ENCODE measurements at places on chromosomes 5 and 9. TPM values are rescaled to one million over a fixed set of nuclear protein-coding genes. Genes with fewer than 3 reads are reported as not detected.

DNA sequence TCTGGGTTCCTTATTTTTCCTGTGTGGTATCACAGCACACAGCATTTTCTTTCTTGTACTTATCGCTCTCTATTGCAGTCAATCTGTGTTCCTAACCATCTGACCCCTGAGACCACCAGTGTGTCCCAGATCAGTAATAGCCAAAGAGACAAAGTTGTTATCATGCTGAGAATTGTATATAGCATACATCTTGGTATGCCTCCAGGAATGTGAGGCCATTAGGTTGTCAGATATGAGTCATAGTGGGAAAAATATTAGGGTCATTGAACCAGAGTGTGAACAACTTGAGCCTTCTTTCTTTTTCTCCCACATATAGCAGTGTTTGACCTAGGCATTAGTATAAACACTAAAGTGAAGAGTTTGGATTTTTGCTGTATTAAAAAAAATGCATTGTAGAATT lies 106.3 kb downstream of the NDUFAF2 start:
- DNase-seq, result no peak

DNA sequence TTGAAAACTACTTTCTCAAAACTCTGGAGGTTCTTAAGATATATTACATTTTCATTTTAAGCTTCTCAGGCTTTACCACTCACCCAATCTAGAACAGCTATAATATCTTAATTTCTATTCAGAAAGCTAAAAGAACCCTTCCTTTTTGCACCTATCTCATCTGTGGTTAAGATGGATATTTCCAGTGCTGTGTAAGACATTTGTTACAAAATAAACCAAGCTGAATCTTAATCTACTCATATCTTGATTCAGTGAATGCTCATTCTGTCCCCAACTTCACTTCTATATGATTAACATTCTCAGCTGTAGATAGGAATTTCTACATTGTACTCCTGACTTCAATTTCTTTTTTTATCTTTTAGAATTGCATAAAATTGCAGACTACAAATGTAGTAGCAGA lies 15.0 kb downstream of the ABHD17B start:
- DNase-seq, result no peak

GRM6 gene
- polyA plus RNA-seq, result 0.37 TPM

GRCh38 chr9:96394832-96395496 lies 11.5 kb upstream of the SLC35D2 start:
- DNase-seq, result no peak

CARTPT gene
- 0.11 TPM for polyA plus RNA-seq

DNA sequence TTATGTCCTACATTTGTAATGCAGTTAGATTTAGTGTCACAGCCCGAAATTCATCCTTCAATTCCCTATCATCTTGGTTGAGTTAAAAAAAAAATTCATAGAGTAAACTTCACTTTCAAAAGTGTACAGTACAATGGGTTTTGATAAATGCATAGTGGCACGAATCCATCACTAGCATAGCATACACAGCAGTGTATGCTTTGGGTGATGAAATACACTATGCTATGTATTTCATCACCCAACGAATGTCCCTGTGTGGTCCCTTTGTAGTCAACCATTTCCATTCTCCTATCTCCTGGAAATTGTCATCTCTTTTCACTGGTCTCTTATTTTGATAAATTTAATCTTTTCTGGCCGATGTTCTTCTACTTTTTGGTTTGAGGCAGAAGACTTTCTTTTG lies 129.4 kb upstream of the BASP1 start:
- no peak for DNase-seq

IFNA14 gene
- polyA plus RNA-seq, result not detected

PCDHGA5 gene
- 3.0 TPM for polyA plus RNA-seq

GRCh38 chr5:88883836-88884607 lies 1.0 kb upstream of the MEF2C start:
- DNase-seq, result no peak

IFNK gene
- polyA plus RNA-seq, result not detected

CORO2A gene
- 2.8 TPM for polyA plus RNA-seq

GRCh38 chr9:112261133-112261532 lies 72.3 kb downstream of the PTBP3 start:
- no peak for DNase-seq

PIP5KL1 gene
- polyA plus RNA-seq, result 2.5 TPM

KCTD16 gene
- polyA plus RNA-seq, result 2.1 TPM

DNA sequence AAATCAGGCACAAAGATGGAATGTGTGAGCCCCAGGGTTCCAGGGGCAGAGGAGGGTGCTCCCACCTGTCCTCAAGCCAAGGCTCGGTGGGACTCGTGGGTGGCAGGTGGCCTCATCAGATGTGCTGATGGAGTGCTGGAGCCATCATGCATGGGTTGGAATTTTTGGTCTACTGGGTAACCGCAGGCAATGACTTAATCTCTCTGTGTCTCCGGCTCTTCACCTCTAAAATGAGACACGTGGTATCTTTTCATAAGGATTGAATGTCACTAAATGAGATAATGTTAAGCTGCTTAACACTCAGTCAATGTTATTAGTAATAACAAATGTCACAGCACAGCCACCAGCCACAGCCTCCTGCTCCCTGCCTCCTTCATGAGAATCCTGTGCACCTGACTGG lies 245.5 kb downstream of the HSPA4 start:
- DNase-seq, result no peak

SLC28A3 gene
- not detected for polyA plus RNA-seq

SSBP2 gene
- polyA plus RNA-seq, result 95.2 TPM

DNA sequence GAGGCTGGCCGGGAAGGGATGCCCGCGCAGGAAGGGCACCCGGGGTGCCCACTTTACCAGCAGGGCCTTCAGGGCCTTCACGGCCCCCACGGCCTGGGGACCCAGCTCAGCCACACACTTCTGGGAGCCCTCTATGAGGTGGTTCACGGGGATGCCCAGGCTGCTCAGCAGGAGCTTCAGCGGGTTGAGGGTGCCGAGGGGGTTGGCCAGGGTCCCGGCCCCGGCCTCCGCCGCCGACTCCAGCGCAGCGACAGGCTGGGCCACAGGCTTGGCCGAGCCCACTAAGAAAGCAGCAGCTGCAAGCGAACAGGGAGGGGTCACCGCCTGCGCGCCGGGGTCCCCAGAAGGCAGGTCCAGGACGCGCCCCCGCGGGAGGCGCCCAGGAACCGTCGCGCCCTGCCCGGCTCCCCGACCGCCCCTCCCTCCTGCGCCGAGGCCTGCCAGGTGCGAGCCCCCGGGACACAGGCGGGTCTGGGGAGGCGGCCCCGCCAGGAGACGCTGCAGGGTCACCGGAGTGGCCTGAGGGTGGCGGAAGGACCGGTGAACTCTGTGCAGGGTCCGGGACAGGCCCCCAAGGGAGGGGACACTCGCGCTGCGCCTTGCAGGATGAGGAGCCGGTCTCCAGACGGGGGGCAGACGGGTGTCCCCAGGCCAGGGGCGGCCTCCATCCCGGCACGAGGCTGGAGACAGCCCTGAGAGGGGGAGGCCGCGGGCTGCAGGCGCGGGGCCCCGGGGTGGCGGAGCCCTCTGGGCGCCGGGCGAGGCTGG lies 572 bp downstream of the SCGB3A1 start:
- DNase-seq, result no peak

GRCh38 chr9:121399883-121400607 lies 30.0 kb upstream of the STOM start:
- peak; percentile 24 for DNase-seq

SPATA31E1 gene
- not detected for polyA plus RNA-seq

DNA sequence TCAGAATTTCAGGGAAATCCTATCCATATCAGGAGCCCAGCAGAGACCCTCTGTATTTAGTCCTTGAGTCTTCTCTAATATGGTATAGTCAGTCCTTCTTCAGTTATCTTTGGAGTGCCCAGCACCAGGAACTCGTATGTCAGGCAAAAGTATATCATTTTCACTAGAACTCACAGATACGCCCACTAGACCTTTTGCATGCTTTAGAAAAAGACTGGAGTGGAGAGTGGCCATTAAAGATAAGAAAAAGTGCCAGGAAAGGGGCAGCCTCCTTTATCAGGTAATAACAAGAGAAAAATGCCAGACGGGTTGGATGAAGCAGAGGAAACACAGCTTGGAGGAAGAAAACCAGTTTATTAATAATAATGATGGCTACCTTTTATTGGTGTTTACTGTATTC lies 63.5 kb downstream of the GPR21 start:
- DNase-seq, result no peak

DNA sequence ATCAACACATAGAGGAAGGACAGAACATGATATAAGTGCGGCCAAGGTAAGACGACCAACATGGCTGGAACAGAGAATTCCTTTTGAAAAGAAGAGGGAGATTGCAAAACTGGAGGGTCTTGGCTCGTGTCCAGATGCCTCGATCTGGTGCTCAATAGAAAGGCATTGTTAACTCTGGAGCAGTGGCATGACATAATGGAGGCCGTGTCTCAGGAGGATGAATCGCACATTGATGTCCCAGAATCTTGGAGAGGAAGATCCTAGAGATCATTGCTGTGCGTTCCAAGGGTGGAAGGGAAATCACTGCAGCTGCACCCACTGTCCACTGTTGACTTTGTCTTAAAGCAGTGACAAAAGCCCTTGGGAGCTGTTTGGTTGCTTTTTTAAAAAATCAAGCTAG lies 30.9 kb downstream of the GRAMD2B start:
- no peak for DNase-seq

- DNase-seq, result no peak
These were observed 286.7 kb downstream of the NR3C1 start for GRCh38 chr5:143116814-143117213.

DNA sequence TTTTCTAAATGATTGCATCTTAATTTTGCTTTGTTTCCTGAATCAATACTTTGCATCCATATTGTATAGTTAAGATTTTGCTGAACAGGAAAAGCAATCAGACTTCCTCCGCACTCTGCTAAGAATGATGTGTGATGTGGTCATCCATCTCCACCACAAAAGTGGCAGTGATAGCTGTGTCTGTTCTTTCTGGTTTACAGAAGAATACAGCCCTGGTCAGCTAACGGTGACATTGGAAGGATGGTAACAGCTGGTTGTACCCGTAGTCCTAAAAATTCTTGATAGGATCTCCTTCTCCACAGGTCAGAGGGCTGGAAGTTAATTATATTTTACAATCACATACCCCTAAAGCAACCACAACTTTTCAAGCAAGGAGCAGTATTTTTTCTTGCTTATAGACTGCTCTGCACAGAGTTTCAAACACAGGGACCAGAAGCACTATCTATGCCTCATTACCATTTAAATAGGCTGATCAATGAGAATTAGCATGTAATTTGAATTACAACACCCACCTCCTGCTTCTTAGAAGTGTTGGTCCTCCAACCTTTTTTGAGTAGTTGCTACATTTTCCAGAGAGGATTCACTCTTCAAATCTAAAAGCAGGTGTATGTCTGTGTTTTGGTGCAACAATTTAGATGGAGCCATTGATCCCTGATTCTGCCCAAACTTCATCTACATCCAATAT lies 1191.9 kb upstream of the NUDT12 start:
- no peak for DNase-seq

ZNF462 gene
- polyA plus RNA-seq, result 18.9 TPM

SMIM33 gene
- polyA plus RNA-seq, result 0.03 TPM

- no peak for DNase-seq
These were observed 241.2 kb downstream of the CETN3 start for GRCh38 chr5:90168399-90168798.

DNA sequence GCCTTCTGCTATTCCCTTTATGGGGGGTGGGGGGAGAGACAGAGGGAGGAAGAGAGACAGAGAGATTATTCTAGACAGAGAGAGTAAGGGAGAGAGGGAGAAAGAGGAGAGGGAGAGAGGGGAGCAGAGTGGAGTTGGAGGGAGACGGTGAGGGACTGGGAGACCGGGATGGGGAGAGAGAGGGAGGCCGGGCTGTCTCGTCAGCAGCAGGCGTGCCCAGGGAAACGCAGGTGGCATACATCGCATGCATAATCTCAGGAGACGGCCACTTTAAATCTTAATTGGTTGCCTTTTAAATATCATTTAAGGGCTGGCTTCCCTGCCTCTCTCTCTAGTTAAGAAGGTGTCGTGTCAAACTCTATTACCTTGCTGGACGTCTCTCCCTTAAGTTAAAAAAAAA lies 8.4 kb downstream of the IRX4 start:
- no peak for DNase-seq

DNA sequence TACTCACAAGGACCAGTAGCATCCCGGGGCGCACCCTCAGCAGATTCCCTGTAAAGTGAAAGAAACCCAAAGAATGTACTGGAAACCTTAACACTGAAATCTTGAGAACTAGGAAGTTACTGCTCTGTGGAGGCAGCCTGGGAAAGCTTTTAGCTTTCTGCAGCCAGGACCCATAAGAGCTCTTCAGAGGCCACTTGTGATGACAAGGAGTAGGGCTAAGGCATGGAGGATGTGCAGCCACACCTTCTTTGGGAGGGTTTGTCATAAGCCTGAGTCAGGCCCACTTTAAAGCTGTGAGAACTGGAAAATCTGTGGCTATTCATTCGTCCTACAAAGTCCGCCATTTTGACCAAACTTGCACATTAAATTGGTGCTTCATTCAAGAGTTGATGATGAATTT lies 291.1 kb upstream of the TLE4 start:
- DNase-seq, result no peak

PHF2 gene
- polyA plus RNA-seq, result 40.8 TPM

- DNase-seq, result no peak
These were observed 48.5 kb downstream of the PCSK5 start for GRCh38 chr9:75938946-75939345.

DNA sequence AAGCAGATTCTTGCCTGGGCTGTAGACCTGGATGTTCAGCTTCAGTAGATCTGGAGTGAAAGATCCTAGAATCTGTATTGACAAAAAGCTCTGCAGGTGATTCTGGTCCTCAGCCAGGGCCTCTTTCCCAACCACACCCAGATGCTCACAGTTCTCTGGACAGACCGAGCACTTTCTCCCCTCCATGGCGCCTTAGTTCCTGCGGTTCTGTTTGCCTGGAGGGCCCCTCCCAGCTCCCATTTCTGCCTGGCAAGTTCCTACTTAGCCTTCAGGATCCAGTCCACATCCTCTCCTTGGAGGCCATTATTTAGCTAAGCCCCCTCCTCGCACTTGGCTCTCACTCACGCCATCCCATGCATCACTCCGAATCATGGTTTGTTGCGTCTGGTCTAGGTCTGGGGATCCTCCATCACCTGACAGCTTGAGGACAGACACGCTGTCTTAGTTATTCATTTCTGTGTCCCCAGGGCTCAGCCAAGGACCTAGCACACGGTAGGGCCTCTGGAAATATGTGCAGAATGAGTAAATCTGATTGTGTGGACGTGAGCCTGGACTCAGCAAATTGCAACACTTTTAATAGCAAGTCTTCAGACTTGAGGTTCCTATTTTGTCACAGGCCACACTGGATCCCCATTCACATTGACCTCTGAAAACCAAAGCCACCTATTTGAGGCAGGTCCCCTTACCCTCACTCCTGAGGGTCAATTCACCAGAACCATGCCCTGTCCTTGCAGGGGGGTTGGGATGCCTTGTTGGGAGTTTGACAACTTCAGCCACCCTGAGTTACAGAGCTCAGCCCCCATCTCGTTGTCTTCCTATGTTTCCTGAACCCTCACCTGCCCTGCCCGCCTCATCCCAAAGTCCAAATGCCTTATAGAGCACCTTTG lies 50.7 kb downstream of the COL15A1 start:
- no peak for DNase-seq

GRCh38 chr9:88933607-88934379 lies 57.5 kb upstream of the S1PR3 start:
- DNase-seq, result no peak

TPPP gene
- 4.3 TPM for polyA plus RNA-seq

RNF183 gene
- polyA plus RNA-seq, result 7.1 TPM

- no peak for DNase-seq
These were observed 68.4 kb downstream of the COL27A1 start for GRCh38 chr9:114223564-114224246.

Data from left renal cortex interstitium (tissue), 4 donors.